Amniotic stem cell (primary cell): ENCODE measurements at places on chromosomes 5 and 9.

DNA sequence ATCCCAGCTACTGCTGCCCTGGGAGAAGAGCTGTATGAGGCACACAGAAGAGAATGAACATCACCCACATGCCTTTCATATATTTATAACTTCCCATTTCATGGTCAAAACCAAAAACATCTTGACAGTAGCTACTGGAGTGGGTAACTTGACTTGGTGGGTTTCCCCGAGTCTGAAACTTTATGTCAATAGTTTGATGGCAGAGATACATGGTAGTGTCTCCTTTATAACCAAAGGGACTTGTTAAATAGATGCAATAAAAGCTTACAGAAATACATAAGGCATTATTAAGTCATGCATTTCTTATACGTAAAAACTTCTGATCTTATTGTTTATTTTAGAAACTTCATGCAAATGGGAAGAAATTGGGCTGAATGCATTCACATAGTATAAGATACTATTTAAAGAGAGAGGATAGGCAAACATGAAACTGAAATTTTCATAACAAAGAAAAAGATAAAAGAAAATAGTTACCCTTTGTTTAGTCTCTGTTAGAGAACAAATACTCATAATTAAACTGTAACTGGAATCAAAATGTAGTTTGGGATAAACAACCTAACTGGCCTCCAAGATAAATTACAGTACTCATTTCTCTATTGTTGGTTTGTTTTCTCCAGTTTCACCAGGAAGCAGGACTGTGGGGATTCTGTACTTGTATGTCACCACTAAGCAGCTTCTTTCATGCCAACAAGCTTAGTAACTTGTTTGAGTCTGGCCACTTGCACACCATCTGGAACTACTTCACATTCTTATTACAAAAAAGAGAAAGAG lies 459.3 kb upstream of the MEF2C start:
- peak; percentile 77 for DNase-seq

GRCh38 chr9:114552706-114553105 lies 34.9 kb upstream of the ATP6V1G1 start:
- DNase-seq: no peak

DNA sequence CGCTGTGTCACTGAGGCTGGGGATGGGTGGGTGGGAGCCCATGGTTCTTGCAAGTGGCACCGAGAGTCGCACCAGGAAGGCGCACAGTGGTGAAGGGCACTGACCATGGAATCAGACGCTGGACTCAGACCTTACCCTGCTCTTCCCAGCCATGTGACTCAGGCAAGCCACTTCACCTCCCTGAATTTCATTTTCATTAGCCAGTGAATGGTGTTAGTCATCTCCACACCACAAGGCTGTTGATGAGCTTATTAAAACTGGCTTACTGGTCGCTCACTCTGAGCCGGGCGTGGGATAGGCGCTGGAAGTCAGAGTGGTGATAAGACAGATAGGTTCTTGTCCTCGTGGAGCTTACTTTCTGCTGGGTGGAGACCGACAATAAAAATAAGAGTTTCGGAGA lies 25.1 kb downstream of the FGF18 start:
- DNase-seq: no peak

GRCh38 chr5:66306105-66306843 lies 162.2 kb downstream of the SREK1 start:
- peak; percentile 15 for DNase-seq

GRCh38 chr9:108750661-108751215 lies 105.0 kb downstream of the ACTL7B start:
- DNase-seq: no peak

GRCh38 chr5:128927644-128928043 lies 37.6 kb upstream of the SLC27A6 start:
- DNase-seq: no peak

DNA sequence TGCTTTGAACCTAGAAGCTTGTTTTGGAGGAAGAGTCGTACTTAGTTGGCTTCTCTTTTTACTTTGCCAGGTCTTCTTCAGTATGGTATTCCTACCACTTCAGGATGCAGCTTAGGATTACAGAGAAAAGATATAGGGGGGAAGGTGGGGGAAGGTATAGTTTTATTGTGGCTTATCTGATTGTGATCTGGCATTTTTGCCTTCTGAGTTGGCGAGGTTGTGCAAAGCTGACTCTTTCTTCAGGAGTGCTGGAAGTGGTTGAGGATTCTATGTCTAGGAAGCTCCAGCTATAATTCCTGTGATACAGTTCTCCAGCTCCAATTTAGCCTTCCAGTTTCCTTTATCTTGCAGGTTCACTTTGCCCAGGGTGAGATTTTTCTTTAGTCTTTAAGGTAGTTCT lies 7.0 kb downstream of the CDC42SE2 start:
- no peak for DNase-seq

GRCh38 chr9:69134412-69134811 lies 39.7 kb upstream of the TJP2 start:
- no peak for DNase-seq

DNA sequence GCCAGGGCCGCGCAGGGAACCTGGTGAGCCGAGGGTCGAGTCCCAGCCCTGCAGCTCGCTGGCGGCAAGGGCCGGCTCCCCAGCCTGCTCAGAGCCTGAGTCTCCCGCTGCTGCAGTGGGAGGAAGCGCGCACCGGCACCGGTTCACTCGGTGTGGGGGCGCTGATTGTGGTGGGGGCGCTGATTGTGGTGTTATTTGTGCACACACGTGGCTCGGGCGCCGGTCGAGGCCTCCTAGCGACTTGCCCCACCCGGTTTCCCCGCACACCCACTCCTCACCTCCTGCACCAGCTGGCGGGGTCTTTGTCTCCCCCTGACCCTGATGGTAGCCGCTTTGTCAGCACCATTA lies 266.7 kb downstream of the NSG2 start:
- no peak for DNase-seq

- no peak for DNase-seq
Observed at GRCh38 chr9:113721856-113722255, 154.3 kb upstream of the ZNF618 start.

GRCh38 chr9:137095664-137096517 lies 9.1 kb downstream of the MAN1B1 start:
- no peak for DNase-seq

- DNase-seq: no peak
Observed at GRCh38 chr5:149288436-149288835, 16.8 kb downstream of the AFAP1L1 start.

- no peak for DNase-seq
Observed at GRCh38 chr5:142156839-142157463, 48.4 kb downstream of the NDFIP1 start.

DNA sequence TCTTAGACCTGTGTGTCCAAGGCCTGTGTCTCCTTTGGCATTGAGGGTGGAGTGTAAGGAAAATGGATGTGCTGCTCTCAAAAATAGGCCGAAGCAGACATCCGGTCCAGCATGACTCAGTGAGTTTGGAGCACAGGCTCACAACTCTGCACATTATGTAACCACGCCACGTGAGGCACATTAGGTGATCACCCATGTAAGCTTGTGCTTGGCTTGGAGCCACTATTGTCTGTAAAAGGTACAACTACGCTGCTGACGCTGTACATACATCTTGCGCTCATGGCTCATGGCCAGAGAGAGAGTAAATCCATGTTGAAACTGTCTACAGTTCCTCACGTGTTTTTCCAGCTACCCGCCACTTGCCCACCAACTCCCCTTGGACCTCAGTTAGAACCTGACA lies 177.5 kb downstream of the PDE4D start:
- DNase-seq: no peak

DNA sequence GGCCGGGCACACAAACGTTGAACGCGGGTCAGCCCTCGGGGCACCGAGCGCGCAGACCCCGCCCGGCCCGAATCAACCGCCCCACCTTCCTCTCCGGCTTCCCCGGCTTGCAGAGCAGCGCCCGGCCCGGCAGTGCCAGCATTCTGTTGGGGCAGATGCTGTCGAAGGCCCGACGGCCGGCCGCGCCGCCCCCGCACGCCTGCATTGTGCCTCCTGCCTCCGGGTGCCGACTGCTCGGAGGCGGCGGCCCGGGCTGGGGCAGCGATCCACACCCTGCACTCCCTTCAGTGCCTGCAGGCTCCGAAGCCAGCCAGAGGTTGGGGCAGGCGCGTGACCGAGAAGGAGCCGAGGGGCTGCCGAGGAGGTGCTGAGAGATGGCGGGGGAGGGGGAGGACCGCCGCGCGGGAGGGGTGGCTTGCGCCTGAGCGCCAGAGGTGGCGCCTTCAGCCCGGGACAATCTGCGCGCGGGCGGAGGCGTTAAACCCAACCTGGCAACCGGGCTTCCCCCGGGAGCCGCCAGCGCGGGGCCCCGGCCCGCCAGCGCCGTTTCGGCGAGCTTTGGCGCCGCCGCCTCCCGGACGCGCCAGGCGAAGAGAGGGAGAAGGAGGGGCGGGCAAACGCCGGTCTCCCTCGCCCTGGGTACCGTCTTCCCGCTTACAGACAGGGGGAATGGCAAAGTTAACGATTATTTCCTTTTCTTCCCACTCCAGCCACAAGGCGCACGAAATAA lies at the start of gene MCIDAS:
TSS of gene MCIDAS (minus strand) at position 382 of the 730 bp plus-strand sequence. CDS start at position 205, 177 bp downstream.
- DNase-seq: no peak

GRCh38 chr9:36716496-36716895 lies 143.8 kb downstream of the MELK start:
- no peak for DNase-seq

- DNase-seq: no peak
Observed at GRCh38 chr5:71789746-71790145, 70.7 kb downstream of the CARTPT start.
